ENCODE measurements at places on chromosomes 5 and 9. TPM values are rescaled to one million over a fixed set of nuclear protein-coding genes. Genes with fewer than 3 reads are reported as not detected.

The OR2S2 gene
- not detected for total RNA-seq

The WDR31 gene
- 2.5 TPM for total RNA-seq

The GKAP1 gene
- 7.5 TPM for total RNA-seq

The GRM6 gene
- total RNA-seq: not detected

The MAMDC2 gene
- total RNA-seq: 19.2 TPM

The LHX6 gene
- 4.0 TPM for total RNA-seq

The NTRK2 gene
- 0.47 TPM for total RNA-seq

The SEMA5A gene
- total RNA-seq: 17.6 TPM

The TDRD7 gene
- 21.6 TPM for total RNA-seq

The PKD2L2 gene
- total RNA-seq: not detected

The TLX3 gene
- total RNA-seq: not detected

The PTPRD gene
- total RNA-seq: 85.8 TPM

The NME5 gene
- total RNA-seq: 0.70 TPM

The SPARC gene
- 177 TPM for total RNA-seq

The HRCT1 gene
- 9.1 TPM for total RNA-seq

The ZFAND5 gene
- 101 TPM for total RNA-seq

The ARHGEF37 gene
- total RNA-seq: 21.4 TPM

The DEPDC1B gene
- 11.7 TPM for total RNA-seq

The FRMD3 gene
- total RNA-seq: 39.1 TPM

The ZNF622 gene
- 44.6 TPM for total RNA-seq

The TIMD4 gene
- total RNA-seq: not detected
